CD4-positive, alpha-beta T cell treated with Interleukin-21 for 1 hour (primary cell): ENCODE measurements at places on chromosomes 6 and 20.

GRCh38 chr6:40369042-40369441 lies 218.1 kb downstream of the LRFN2 start:
- no peak for DNase-seq

DNA sequence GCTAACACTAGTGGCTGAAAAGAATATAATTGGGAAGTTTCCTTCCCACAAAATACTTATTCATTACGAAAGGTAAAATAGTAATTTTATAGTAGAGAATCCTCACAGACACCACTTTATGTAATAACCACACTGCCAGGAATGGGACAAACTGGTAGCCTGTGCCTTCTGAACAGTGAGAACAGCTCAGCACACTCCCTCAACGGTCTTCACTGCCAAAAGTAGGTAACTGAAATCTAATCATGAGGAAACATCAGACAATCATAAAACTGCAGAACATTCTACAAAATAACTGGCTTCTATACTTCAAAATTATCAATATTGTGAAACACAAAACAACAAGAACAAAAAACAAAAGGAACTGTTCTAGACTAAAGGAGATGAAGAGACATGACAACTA lies 44.1 kb downstream of the NUP153 start:
- no peak for DNase-seq

GRCh38 chr20:62171245-62171644 lies 11.6 kb upstream of the MTG2 start:
- DNase-seq = no peak

DNA sequence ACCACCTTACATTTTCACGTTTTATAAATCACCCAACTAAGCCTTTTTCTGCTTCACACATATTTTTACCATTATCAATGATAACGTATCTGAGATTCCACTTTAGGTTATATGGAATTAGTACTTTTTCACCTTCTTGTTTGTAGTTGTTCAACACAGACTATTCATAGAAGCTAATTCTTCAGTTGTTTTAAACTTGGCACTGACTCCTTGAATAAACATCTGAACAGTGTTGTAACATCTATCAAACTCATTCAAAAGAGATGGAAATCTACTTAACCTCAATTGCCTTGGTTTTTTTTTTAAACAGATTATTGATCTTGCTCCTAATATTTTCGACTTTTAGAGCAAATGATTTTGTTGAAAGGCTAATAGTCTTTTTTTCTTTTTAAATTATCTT lies 34.2 kb downstream of the PTPRA start:
- no peak for DNase-seq

- DNase-seq = no peak
These were observed 7.0 kb downstream of the B4GALT5 start for GRCh38 chr20:49706630-49707091.
